ENCODE measurements at places on chromosomes 4 and X. TPM values are rescaled to one million over a fixed set of nuclear protein-coding genes. Genes with fewer than 3 reads are reported as not detected.

The TMPRSS11D gene
- 0.76 TPM for total RNA-seq

DNA sequence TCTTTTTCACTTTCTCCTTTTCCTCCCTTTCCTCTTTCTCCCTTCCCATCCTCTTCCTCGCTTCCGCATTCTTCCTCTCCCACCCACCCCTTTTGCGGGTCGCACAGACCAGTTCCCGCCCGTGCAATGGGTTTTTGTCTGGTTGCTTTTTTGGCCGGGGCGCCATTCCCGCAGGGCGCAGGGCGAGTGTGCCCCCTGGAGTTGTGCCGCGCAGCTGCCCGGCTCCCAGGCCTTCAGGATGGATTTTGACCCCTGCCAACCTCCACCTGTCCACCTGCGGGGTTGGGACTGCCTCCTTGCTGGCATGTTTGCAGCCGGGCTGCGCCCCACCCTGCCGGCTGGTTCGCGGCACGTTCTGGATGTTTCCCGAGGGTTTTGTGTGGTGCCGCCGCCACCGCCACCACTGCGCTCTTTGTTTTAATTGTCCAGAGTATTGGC lies 578 bp upstream of the SEL1L3 start:
- peak; percentile 4 for ATAC-seq

DNA sequence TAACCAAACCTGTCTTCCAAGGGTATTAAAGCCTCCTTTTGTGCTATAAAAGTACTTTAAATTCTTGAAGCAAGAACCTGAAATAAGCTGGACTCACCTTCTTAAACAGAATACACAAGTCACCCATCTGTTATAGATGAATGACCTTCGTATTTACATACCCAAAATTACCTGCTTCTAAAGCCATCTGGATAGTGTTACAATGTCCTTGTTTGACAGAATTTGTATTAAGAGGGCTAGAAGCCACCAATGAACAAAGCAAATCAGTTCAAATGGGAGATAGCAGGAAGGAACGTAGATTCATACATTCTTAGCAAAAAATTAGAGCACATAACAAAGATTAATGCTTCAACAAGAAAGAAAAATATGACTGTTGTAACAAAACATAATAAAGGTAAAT lies 33.7 kb upstream of the CCSER1 start:
- ATAC-seq: no peak

- no peak for ATAC-seq
These were observed 203.4 kb upstream of the FAT4 start for GRCh38 chr4:125111323-125111722.

The CPEB2 gene
- total RNA-seq: 57.2 TPM

GRCh38 chr4:98939892-98940298 lies 11.0 kb upstream of the EIF4E start:
- ATAC-seq: peak; percentile 77

DNA sequence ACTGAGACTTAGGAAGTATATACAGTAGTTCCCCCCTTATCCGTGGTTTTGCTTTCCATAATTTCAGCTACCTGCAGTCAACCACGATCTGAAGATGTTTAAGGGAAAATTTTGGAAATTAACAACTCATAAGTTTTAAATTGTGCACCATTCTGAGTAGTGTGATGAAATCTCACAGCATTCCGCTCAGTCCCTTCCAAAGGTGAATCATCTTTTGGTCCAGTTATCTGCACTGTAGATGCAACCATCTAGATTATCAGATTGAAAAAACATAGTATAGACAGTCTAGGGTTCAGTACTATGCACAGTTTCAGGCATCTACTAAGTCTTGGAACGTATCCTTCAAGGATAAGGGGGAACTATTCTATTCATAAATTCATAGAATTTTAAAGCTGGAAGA lies 109.0 kb downstream of the ANXA3 start:
- ATAC-seq: no peak

The GAGE12E gene
- total RNA-seq: not detected

DNA sequence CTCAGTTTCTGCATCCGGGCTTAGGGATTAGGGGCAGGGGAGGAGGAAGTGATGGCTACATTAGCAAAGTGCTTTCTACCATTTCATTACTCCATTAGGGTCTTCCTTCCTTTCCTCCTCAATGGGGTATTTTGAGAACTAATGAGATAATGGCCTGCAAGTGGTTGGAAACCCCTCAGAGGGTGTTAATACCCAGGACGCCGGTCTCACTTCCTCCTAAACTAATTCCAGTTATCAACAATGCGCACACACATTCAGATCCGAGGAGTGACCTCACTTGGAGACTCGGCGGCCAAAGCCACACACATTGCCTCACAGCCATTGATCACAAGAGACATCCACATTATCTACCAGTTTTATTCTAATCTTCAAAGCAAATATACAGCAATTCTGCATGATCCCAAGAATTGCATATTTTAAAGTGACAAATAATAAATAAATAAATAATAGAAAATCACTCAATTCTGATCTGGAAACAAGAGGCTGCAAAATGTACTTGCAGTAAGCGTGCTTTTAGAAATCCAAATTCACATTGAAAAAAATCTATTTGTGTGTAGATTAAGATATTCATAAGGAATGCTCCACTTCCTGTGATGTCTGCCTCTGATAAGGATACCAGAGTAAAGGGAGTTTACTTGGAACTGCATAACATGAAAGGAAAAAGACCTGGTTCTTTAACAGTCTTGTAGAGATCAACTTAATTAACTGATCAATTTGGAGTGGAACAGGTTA lies 329.1 kb downstream of the FBXW7 start:
- peak; percentile 56 for ATAC-seq

GRCh38 chr4:114191496-114191895 lies 212.0 kb upstream of the ARSJ start:
- ATAC-seq: no peak

- no peak for ATAC-seq
These were observed 1087.4 kb upstream of the SLIT2 start for GRCh38 chr4:19164334-19164733.

DNA sequence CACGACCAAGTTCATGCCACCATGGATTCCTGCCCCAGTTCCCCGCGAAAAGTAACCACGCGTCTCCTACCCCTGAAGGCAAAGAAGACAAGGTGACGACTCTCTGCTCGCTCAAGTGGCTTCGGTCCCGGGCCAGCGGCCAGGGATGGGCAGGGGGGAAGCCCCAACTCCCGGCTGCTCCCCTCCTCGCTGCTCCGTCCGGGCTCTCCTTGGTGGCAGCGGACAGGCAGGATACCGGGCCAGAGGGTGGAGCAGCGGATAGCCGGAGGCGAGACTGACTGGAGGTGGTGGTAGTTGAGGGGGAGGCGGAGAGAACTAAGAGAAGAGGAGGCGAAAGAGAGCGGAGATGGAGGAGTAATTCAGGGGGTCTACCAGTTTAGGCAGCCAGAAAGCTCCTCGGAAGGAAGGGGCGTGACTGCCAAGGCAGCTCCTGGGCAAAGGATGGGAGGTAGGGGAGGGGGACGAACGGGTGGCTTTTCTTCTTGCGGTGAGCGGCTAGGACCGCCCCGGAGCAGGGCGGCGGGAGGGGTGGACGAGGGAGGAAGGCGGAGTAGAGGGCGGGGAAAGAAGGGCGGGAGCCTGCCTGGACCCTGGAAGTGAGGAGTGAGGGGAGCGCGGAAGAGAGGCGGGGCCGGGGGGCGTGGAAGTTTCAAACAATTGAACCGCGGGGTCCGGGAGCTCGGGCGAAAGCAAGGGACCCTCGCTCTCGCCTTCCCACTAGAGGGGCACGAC lies at the start of gene AMOT:
AMOT (minus strand) TSS at position 450 of the 732 bp plus-strand sequence. CDS start 17,705 bp downstream, outside the sequence.
- peak; percentile 84 for ATAC-seq

DNA sequence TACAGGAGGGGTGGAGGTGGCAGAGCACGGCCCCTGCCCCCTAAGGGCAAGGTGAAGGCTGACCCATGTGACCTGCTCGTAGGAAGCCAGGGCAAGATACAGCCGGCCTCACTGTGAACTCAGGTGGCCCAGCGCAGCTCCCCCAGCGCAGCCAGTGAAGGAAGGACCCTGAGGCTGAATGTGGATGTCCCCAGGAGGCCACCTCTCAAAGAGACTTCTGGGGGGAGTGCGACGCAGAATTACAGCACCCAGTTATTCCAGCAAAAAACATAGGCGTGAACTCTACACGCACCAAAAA lies 52.6 kb downstream of the ZFYVE28 start:
- ATAC-seq: no peak

- peak; percentile 57 for ATAC-seq
These were observed 8.0 kb upstream of the FGFRL1 start for GRCh38 chr4:1003271-1004070.

DNA sequence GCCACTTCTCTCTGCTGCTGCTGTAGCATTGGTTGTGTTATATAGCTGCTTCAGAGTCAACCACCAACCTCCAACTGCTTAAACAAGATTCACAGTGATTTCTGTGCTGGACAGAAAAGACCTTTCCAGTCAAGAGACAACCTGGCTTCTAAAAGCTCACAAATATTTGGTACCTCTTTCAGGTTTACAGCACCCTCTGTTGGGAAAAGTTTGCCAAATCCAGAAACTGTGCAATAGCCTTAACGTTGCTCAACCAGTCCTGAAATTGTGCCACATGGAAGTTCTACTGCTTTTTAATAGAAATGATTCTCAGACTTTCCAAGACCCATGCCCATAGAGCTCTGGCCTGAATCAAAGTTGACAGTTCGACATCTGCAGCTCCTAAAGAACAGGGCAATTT lies 842.1 kb upstream of the HTR2C start:
- no peak for ATAC-seq

- ATAC-seq: no peak
These were observed 217.9 kb downstream of the HS6ST2 start for GRCh38 chrX:132740316-132741123.

GRCh38 chrX:136065044-136065671 lies 79.9 kb downstream of the SLC9A6 start:
- peak; percentile 84 for ATAC-seq

DNA sequence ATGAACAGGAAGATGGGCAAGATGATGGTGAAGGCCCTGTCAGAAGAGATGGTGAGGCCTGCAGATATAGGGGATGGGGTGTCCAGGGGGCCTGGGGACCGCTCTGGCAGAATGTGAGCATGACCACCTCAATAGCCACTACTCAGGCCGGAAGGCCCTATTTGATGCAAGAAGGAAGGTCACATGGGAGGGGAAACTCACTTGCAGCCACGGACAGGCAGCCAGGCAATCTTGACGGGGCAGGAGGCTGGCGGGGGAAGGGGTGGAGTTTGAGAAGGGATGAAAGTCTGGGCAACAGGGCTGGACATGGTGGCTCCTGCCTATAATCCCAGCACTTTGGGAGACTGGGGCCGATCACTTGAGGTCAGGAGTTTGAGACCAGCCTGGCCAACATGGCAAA lies 8.8 kb downstream of the SASH3 start:
- no peak for ATAC-seq

The ENOX2 gene
- 9.2 TPM for total RNA-seq

DNA sequence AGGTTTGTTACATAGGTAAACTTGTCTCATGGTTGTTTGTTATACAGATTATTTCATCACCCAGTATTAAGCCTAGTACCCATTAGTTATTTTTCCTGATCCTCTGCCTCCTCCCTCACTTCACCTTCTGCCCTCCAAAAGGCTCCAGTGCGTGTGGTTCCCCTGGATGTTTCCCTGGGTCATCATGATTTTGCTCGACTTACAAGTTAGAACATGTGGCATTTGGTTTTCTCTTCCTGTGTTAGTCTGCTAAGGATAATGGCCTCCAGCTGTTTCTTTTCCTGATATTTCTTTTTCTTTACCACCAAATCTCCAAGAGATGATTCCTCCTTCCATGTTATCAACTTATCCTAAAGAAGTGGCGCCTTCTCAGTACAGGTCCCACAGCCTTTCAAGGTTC lies 543.1 kb upstream of the ADGRL3 start:
- no peak for ATAC-seq

The LIMCH1 gene
- 52.4 TPM for total RNA-seq

GRCh38 chr4:152385551-152385950 lies 150.3 kb downstream of the FBXW7 start:
- ATAC-seq: no peak

GRCh38 chrX:21863241-21863640 lies 7.5 kb downstream of the YY2 start:
- ATAC-seq: no peak

DNA sequence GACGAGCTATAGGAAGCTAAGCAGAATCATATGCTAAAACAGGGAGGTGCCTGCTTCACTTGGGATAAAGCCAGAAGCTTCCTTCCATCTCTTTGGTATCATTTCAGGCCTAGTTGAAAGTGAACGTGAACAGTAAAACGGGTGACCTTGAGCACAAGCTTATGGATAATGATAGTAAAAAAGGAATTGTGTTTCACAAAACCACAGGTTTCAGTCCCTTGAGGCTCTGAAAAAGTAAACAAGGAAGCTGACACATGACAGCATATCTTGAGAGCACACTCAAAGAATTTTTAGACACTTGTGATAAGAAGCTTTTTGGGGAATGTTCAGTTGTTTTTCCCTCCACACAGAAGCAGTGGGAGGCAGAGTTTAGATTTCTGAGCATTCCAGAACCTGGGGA lies 286.1 kb downstream of the DCHS2 start:
- ATAC-seq: peak; percentile 16

- ATAC-seq: no peak
These were observed 36.0 kb upstream of the ARSJ start for GRCh38 chr4:114015444-114015899.

The TBC1D25 gene
- 9.2 TPM for total RNA-seq

DNA sequence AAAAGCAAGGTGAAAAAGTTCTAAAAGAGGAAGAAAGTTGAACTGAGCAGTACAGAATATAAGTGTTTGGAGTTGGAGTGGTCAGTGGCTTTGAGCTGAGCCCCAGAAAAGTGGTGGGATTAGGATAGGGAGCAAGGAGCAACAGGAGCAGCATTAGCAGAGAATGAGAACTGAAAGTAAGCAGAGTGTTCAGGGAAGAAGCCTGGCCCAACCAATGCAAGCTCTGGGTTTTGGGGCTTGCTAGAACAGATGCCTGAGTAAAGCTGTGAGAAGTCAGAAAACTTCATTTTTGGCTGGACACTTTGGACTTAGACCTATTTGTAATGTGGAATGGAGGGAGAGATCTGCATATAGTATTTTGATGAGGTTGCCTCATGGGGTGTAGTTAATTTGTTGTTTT lies 17.8 kb downstream of the JADE1 start:
- no peak for ATAC-seq

DNA sequence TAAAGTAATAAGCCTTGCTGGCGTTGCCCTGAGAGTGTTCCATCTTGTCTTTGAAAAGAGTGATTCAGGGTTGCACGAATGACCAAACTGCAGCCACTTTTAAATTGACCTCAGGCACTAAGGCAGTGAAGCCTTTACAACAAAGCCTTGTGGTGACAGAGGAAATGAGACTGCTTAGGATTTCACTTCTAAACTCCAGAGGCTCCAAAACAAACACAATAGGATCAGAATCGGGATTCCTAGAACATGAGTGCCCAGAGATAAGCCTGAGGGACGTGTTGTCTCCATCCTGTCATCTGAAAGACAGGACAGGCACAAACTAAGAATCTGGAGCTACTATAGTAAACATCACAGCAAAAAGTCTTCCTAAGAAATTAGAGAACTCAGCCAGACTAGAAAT lies 405.2 kb downstream of the PPARGC1A start:
- no peak for ATAC-seq

DNA sequence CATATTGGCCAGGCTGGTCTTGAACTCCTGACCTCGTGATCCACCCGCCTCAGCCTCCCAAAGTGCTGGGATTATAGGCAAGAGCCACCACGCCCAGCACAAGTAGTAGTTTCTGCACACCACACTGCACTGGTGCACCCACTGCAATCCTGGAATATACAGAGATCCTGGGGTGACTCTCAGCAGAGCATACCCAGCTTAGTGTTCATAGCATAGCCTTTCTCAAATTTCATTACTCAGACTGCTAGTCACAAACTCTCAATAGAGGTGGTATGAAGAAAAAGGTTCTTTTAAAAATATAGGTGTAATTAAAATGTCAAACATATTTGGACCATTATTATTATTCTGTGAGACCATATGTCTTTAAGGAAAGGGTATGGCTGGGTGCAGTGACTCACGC lies 6.2 kb upstream of the ARHGAP10 start:
- ATAC-seq: no peak

GRCh38 chr4:38489924-38490639 lies 173.9 kb upstream of the KLF3 start:
- ATAC-seq: no peak

Measured in motor neuron (in vitro differentiated cells).